ENCODE measurements at places on chromosomes 16 and 17.

- no peak for DNase-seq
Observed at GRCh38 chr17:58281511-58282011, 826 bp upstream of the MPO start.

- DNase-seq: no peak
Observed at GRCh38 chr17:19334331-19334730, 28.2 kb downstream of the B9D1 start.

DNA sequence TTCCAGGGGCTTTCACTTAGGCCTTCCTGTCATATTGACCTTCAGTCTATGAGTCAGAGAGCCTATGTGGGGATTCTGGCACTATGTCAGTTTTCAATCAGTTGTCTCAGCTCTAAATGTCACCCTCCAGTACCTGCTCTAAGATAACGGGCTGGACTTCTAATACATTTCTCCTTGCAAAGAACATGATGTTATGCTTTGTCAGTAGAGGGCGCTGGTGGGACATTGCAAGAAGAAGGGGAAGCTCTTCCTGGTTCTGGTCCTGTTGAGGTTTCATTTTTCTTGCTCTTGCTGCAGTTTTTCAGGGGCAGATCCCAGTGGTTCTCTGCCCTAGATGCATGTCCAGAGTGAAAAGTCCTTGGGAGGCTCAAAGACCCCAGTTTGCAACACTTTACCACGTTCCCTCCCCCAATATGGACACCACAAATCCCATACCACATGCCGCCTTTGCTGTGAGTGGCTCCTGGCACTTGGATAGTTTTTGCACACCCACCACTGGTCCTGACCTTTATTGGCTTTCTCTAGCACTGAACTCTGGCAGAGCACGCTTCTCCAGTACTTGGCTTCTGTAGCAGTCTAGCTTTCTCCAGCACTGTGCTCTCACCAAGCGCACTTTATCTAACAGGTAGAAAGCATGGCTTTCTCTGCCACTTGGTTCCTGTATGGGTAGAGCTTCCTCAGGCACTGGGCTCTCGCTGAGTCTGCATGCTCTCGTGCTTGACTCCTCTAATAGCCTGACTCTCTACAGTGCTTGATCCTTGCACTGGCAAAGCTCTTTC, 49.0 kb downstream of the BCL7C start:
- DNase-seq: peak; percentile 48

- DNase-seq: no peak
Observed at GRCh38 chr16:51243936-51244436, 92.9 kb upstream of the SALL1 start.

DNA sequence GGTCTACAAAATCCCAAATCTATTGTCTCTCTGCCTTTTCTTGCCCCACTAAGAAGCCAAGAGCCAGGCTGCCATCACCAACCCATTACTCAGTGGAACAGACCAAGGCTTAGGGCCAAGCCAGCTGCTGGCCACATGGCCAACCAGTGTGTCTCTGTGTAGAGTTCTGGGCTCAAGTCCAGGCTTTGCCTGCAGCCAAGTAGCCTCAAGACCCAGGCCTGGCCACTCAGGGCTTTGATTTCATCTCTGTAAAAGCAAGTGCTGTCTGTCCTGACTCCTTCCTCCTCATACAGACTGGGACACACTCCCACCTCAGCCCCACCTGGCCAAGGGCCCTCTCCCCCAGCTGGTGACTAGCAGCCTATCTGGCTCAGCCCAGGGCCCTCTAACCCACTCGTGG, 14.6 kb downstream of the SREBF1 start:
- DNase-seq: no peak

All from stimulated activated CD8-positive, alpha-beta memory T cell treated with anti-CD3 and anti-CD28 coated beads, Interleukin-7, amount 100 ng/mL, for 4 hours (primary cell).